WERI-Rb-1 (cell line): ENCODE measurements at places on chromosomes 3 and 15.

- DNase-seq, result peak; percentile 56
Observed at GRCh38 chr3:71681224-71681668, 44.0 kb downstream of the EIF4E3 start.

DNA sequence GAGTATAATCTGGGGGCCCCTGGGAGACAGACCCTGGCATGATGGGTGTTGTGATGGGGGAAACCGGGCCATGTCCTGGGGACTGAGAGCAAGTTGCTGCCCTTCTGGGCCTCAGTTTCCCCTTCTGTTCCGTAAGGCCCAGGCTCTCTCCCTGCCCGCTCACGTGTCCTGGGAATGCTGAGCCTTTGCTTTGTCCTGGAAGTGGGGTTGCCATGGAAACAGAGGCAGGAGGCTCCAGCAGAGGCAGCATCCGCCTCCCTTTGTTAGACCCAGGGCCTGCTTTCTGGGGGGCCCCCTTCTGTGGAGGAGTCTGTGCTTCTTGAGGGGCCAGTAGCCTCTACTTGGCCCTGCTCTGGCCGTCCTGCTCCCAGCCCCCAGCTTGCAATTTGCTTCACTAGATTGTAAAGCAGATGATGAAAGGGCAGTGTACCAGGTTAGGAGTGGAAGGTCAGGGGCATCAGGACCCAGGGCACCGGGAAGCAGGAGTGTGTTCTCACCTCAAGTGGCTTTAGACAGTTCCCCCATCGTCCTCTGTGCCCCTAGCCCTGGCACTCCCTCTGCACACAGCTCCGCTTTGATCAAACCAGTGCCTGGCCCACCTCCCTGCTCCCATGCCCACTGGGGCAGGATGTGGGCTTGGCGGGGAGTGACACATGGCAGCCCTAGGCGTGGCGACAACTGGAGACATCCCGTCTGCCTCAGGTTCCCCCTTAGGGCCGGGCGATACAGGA is 105.6 kb downstream of the FBLN2 start:
- no peak for DNase-seq

- DNase-seq, result no peak
Observed at GRCh38 chr15:44029940-44030568, 165.0 kb downstream of the FRMD5 start.

DNA sequence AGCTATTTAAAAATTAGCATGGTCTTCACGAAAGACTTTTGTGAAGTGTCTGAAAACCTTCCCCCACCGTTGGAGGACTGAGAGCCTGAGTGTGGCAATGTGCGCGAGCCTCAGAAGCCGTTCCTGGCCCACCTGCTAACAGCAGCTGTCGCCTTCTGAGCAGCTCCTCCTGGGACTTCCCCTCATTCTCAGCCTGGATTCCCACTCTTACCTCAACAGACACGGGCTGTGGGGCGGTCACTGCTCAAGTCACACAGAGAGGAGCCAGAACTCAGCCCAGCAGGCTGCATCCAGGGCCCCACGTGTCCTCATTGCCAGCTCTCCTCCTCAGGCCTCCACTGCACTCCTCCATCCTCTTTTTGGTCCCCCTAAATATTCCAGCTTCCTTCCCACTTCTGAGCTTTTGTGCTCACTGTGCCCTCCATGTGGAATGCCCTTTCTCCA is 7.8 kb downstream of the DNASE1L3 start:
- DNase-seq, result peak; percentile 28

DNA sequence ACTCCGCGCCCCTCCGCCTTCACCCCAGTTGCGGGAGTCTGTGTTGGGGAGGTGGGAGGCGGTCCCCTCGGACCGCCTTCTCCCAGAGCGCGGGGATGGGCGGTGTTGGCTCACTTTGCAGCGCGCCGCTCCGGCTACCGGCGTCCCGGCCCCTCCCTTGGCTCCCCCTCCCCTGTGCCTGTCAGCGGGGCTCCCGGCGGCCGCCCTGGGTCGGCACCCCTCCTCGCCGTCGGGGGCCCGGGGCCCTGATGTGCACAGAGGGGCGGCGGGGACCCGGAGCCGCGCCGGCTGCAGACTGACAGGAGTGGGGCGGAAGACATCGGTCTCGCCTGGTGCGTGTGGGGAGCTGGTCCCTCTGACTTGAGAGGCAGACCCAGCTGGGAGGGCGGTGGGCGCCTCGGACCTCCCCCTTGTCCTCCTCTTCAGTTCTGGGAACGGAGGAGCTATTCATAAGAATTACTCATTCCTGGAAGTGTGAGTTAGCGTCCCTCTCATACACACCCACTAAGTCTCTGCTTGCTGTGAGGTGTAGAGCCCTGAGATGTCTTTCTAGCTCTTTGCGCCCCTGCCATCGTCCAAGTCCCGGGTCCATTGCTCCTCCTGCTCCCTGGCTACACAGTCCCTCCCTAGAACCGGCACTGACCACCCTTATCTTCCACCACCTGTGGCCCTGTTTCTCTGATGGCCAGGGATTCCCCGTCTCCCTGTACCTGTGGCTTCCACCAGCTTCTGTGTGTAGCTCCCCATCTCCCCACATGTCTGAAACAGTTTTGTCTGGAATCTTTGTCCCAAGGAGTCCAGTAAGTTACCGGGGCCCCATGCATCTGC is 42.3 kb upstream of the ROPN1 start:
- no peak for DNase-seq

DNA sequence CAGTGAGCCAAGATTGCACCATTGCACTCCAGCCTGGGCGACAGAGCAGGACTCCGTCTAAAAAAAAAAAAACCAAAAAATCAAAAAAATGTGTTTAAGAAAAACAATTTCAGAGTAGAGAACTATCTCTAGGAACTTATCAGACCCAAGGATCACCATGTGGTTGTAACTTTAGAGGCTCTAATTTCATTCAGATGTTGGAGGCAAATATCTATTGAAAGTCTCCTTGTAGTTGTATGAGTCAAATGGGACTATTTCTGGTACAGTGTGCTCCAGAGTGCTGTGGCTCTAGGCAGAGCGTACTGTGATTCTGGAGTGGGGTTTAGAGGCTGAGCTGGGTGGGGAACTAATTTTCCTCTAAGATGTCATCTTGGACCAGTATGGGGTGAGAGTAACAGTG is 398.7 kb downstream of the SHQ1 start:
- DNase-seq, result no peak

DNA sequence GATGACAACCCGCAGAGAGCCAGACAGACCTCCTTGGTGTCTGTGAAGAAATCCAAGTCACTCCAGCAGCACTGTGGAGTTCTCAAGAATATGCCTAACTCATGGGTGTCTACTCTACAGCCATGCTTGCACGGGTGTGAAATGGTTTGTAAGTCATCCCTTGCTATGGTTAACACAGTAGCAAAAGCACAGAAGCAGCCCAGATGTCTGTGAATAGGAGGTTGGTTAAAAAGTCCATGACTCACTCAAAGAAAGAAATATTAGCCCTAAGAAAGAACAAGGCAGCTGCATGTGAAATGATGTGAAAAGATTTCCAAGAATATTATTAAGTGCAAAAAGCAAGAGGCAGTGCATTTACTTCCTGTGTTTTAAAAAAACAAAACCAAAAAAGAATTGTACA is 12.1 kb upstream of the LIMD1 start:
- no peak for DNase-seq

- no peak for DNase-seq
Observed at GRCh38 chr15:41284427-41285177, 47.8 kb downstream of the OIP5 start.

GRCh38 chr3:105821433-105821832 is 47.4 kb downstream of the CBLB start:
- DNase-seq, result no peak

- no peak for DNase-seq
Observed at GRCh38 chr3:40780291-40780924, 255.6 kb downstream of the ZNF621 start.

GRCh38 chr15:85595804-85596536 is 198.8 kb downstream of the KLHL25 start:
- no peak for DNase-seq

GRCh38 chr15:31211353-31211752 is 109.8 kb upstream of the TRPM1 start:
- DNase-seq, result no peak

DNA sequence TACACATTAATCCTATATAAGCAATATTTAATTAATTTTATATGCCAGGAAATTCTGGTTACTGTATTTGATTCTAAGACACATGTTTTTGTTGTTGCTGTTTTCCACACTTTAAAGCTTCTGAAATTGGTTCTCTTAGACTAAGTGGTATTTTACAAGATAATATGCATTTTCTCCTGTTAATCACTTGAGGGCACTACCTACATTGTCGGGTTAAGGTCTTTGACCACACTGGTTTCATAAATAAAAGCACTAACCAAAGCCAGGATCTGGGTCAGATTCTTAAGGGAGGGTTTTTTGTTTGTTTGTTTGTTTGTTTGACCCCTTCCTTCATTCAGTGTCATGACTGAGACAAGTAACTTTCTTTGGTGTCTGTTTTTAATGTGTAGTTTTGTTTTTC is 590.2 kb downstream of the RBMS3 start:
- DNase-seq, result no peak

- no peak for DNase-seq
Observed at GRCh38 chr3:45365060-45365459, 23.3 kb upstream of the LARS2 start.

DNA sequence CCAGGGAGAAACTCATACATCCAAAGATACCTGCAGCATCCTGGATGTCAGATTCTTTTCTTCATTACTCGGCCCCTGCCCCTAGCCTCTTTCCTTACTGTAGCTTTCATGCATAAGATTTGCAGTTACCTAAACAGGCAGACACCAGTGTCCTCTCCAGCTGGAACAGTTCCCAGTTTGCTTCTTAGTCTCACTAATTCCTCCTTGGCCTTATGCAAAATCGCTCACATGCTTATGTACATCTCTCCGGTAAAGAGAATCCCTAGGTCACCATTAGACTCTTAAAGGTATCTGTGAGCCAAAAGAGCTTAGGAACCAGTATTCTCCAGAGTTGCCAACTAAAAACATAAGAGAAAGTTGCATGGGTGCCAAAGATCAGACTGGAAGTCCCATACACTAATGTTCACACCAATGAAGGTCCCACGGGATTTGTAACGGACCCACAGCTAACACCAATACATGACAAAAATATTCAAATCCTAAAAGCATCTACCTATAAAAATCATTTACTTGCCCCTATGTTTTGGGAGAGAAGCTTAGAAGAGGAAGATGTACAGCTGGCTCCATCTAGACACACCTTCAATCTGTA is 66.6 kb downstream of the CBLB start:
- no peak for DNase-seq

DNA sequence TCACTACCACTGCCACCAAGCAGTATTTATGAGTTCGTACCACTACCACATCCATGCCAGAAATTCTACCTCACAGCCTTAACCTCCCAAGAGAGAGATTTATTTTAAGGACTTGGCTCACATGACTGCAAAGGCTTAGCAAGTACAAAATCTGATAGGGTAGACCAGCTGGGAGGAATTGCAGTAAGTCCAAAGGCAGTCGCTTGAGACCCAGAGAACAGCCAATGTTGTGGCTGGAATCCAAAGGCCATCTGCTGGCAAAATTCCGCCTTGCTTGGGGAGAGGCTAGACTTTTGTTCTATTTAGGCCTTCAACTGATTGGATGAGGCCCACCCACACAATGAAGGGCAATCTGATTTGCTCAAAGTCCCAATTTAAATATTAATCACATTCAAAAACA is 101.4 kb upstream of the STT3B start:
- DNase-seq, result no peak

- no peak for DNase-seq
Observed at GRCh38 chr3:194450341-194450740, 36.5 kb downstream of the ATP13A3 start.

DNA sequence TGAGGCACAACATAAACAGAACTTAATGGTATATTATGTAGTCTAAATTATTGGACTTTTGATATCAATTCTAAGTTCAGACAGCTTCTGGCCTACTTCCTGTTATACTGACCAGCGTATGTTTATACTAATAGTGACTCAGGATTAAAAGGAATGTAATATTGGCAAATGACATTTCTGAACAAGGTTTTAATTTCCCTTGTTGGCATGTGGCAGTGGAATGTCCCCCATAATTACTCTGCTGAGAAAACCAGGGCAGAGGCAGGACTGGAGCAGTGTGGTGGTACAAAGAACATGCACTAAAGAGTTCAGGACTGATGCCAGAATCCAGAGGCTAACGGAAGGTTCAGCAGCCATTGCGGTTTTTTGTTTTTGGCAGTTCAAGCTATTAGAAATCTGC is 184.0 kb downstream of the KCNAB1 start:
- DNase-seq, result no peak

- DNase-seq, result peak; percentile 87
Observed at GRCh38 chr3:196666001-196666867, 26.7 kb downstream of the NRROS start.

GRCh38 chr3:147945968-147946519 is 536.9 kb downstream of the ZIC1 start:
- DNase-seq, result no peak

DNA sequence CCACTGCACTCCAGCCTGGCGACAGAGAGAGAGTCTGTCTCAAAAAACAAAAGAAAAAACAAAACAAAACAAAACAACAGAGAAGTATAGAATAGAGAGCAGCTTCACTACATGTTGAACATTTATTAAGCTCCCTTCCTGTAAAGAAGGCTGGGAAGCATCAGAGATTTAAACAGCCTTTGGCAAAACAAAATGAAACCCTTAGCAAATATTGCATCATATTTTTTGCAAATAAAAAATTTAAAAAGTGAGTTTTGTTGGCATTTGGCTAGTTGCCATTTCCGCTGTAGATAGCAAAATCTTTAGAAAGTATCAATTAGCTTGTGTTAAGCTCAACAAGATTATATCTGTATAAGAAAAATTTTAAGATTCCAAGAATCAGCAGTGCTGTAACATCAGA is 151.2 kb downstream of the SERPINI1 start:
- no peak for DNase-seq

GRCh38 chr3:179196098-179196497 is 47.9 kb downstream of the PIK3CA start:
- no peak for DNase-seq

DNA sequence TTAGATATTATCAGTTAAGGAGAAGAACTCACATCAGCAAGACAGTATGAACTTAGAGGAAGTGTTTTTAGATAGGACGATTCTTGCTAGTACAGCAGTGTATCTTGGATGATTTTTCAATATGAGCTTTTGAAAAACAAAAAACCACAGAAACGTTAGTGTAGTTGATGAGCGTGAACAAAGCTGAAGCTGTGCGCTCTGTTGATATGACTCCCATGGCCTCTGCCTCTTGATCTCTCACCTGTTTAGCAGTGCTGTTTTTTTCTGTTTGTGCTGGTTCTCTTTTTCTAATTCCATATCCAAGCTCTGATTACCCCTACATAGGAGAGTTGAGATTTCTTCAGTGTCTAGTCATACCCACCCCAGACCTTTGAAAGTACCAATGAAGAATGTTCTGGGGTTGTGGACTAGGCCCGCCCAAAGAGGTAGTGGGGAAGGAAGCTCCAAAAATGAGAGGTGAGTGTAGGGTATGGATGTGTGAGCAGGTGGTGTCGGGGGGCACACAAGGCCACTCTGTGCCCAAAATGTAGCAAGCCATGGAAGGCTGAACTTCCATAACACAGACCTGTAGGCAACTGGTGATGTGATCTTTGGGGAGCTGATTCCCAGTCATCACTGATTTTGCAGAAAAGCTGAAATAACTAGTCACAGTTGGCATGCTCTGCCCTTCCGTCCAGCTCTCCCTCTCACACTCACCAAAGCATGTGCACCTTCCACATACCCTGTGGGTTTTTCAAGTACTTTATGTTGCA is 20.0 kb upstream of the CMTM7 start:
- DNase-seq, result no peak

- no peak for DNase-seq
Observed at GRCh38 chr3:170699158-170700053, 113.5 kb upstream of the SLC7A14 start.
